ENCODE measurements at places on chromosomes 6 and 20.

DNA sequence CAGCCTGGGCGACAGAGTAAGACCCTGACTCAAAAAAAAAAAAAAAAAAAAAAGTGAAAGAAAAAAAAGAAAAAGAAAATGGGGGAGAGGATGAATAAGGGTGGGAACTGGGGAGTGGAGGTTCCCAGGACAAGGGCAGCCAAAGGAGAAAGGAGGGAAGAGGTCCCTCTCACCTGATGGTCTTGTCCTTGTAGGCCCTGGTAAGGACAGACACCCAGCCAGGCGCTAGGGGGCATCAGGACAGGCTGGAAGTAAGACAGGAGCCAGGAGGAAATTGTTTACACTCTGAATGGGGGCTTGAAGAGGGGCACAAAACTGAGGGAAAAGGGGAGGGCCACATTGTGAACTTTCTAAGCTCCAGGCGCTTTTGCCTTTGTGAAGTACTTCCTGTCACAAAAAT lies 2.3 kb upstream of the ALDH5A1 start:
- no peak for DNase-seq

DNA sequence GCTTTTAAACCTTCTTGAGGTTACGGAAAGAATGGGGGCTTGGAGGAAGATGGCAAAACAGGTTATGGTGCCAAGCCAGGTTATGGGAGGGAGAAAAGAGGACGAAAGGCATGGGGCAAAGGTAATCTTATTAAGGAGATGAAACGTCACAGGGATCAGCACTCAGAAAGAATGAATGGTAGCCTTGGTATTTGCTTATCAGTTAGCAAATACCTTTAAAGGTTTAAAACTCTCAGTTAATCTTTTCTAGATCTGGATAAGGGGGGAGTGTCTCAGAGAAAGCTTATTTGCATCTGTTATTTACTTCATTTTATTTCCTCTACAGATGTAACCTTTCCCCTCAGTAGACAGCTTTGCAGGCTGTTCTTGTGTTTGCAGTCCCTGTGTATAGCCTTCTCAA lies 55.5 kb upstream of the EEF1E1 start:
- no peak for DNase-seq

- no peak for DNase-seq
Observed at GRCh38 chr20:21523281-21523868, 9.5 kb upstream of the NKX2-2 start.

DNA sequence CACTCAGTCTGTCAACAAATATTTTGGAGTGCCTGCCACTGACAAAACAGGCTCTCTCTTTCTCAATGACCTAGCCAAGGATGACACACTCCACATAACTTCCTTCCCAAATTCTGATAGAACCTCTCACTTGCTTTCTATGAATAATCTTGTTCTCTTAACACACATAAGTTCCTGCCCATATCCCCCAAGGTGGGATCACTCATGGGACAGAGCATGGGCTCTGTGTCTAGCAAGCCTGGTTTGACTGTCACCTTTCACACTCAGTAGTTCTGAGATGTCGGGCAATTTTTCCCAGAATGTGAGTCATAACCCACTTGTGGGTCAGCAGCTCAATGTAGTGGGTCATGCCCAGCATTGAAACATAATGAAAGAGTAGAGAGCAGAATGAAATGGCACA lies 78.1 kb downstream of the LRFN2 start:
- DNase-seq = no peak

GRCh38 chr6:136787726-136788068 lies 4.6 kb downstream of the MAP3K5 start:
- no peak for DNase-seq

DNA sequence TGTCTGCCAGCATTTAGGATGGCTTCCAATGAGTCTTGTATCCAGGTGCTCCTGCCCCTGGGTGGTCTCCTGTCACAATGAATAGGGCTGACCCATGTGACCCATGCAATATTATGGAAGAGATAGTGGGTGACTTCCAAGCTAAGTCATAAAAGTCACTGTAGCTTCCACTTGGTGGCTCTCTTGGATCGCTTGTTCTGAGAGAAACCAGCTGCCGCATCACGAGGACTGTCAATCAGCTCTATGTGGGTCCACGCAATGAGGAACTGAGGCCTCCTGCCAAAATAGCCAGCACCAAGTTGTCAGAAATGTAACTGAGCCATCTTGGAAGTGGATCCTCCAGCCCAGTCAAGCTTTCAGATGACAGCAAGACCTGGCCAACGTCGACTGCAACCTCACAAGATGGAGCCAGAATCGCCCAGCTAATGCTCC lies 14.9 kb upstream of the MATN4 start:
- no peak for DNase-seq

DNA sequence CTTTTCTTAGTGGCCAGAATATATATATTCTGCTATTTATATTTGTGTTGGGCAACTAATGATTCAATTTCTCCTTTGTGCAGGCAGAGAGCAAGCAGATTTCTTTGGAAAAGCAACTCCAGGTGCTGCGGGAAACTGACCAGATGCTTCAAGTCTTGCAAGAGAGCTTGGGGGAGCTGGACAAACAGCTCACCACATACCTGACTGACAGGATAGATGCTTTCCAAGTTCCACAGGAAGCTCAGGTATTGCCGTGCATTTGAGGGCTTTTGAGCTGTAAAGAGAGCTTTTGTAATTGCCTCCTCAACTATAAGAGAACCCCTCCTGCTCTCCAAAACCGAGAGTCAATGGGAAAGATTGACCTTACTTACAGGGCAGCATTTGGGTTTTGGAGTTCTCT lies 203.5 kb downstream of the UTRN start:
- no peak for DNase-seq

DNA sequence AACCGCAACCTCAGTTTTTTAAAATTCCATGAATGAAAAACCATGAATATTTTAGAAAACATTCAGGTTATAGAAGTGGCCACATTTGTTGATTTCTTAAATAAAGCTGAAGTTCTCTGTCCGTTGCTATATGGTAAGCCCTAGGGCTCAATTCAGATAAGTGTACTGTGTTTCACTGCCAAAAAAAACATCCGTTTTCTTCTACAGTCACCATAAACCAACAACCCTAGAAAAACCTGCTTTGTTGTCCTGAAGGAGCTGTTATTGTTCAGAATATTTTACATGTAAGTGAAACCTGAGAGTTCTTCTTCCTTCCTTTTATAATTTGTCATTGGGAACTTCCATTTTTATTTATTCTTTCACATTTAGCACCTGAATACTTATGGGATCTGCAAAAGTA lies 274.1 kb downstream of the TFAP2A start:
- no peak for DNase-seq

DNA sequence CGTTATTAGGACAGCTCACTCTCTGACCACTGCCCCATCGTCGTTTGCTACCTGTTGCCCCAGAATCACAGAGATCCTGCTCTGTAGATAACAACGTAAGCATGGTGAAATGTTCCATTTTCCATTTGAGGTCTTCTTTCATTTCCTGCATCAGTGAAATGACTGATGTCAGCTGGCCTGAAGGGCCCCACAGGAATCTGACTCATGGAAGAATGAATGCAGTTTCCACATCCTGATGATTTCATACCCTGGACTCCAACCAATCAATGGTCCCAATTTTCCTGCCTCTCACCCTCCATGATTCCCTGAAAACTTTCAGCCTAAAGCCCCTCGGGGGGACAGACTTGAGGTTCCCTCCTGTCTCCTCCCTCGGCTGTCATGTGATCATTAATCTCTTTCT lies 394.4 kb upstream of the CDH4 start:
- no peak for DNase-seq

DNA sequence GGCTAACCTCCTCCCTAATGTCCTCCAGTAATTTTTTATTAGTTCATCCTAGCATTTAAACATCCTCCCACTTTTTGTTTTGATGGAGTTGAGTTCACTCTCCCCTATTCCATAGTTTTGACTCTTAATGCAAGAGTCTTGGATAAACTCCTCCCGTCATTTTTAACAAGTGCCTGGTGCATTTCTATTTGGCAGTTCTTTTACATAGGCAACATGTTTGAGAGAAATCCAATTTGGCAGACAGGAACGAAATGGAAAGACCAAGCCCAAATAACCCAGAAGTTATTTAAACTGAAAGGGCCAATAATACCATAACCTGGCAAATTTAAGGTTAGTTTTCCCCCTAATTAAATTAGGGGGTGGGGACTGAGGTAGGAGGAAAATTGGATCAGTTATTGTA lies 291.5 kb upstream of the MANEA start:
- no peak for DNase-seq

- no peak for DNase-seq
Observed at GRCh38 chr6:48229841-48230240, 118.8 kb upstream of the PTCHD4 start.

Data from astrocyte of the cerebellum (primary cell).